Activated CD8-positive, alpha-beta T cell treated with anti-CD3 and anti-CD28 coated beads for 36 hours (primary cell): ENCODE measurements at places on chromosomes 5 and 9. TPM values are rescaled to one million over a fixed set of nuclear protein-coding genes. Genes with fewer than 3 reads are reported as not detected.

DNA sequence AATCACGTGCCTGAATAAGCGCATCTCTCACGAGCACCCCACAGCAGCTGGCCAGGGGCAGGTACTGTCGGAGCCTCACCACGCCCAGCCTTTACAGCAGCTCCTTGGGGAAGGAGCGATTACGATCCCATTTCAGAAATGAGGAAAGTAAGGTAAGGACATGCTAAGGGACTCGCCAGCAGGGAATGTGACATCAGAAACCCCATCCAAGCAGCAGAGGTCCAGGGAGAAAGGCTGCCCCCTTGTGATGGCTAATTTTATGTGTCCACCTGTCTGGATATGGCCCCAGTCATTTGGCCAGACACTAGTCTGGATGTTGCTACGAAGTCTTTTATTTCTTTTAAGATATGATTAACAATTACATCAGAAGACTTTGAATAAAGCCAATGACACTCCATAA lies 77.3 kb downstream of the UBE2QL1 start:
- DNase-seq: no peak

DNA sequence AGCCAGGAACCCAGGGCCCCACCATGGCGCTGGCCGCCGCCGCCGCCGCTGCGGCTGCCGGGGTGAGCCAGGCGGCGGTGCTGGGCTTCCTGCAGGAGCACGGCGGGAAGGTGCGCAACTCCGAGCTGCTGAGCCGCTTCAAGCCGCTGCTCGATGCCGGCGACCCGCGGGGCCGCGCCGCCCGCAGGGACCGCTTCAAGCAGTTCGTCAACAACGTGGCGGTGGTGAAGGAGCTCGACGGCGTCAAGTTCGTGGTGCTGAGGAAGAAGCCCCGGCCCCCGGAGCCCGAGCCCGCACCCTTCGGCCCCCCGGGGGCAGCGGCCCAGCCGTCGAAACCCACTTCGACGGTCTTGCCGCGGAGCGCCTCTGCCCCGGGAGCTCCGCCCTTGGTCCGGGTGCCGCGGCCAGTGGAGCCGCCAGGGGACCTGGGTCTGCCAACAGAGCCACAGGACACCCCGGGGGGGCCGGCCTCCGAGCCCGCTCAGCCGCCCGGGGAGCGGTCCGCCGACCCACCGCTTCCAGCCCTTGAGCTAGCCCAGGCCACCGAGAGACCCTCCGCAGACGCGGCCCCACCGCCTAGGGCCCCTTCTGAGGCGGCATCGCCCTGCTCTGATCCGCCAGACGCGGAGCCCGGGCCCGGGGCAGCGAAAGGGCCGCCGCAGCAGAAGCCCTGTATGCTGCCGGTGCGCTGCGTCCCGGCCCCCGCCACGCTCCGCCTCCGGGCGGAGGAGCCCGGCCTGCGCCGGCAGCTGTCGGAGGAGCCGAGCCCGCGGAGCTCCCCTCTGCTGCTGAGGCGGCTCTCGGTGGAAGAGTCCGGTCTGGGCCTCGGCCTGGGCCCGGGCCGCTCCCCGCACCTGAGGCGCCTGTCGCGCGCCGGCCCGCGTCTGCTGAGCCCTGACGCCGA lies 749 bp downstream of the SOWAHA start:
- peak; percentile 44 for DNase-seq

DNA sequence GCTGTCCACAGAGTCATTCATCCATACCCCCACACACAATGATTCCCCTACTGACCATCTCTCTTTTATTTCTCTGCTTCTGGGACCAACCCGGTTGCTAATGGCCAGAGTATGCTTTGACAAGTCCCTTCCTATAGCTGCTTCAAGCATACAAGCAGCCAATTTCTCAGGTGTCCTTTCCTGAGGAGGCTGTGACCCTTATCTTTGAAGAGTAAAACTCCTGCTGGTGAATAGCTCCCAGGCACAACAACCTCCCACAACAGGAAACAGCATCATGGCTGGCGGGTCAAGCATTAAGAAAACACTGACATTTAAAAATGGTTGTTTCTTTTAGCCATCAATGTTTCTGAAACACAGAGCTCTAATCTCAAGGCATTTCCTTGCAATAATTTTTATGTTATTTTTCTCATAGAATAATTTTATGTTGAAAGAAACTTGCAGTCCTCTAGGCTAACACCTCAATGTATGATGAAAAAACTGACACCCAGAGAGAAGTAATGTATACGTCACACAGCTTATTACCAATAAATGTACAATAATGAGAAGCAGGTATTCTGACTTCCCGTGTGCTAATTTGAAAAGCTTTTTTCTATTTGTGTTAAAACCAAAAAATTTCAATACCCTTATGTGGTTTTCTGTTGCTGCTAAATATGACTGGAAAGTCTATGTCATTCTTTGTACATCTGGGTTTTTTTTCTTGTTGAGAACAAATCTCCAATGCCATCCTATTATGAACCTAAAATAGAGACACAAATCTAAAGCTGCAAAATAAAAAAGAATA lies 7.5 kb upstream of the PAM start:
- DNase-seq: no peak

GRCh38 chr9:105069696-105070095 lies 141.7 kb upstream of the ABCA1 start:
- no peak for DNase-seq

DNA sequence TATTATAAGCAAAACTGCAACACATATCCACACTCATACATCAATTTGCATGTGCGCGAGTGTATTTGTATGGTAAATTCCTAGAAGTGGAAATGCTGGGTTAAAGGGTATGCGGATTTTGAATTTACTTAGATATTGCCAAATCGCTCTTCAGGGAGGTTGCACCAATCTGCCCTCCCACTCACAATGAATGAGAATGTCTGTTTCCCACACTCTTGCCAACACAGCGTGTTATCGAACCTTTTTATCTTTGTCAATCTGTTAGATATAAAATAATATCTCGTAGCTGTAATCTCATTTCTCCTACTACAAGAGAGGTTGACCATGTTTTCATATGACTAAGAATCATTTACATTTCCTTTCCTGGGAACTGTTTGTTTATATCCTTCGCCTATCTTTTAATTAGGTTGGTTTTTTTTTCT lies 35.7 kb downstream of the LHX2 start:
- DNase-seq: no peak

DNA sequence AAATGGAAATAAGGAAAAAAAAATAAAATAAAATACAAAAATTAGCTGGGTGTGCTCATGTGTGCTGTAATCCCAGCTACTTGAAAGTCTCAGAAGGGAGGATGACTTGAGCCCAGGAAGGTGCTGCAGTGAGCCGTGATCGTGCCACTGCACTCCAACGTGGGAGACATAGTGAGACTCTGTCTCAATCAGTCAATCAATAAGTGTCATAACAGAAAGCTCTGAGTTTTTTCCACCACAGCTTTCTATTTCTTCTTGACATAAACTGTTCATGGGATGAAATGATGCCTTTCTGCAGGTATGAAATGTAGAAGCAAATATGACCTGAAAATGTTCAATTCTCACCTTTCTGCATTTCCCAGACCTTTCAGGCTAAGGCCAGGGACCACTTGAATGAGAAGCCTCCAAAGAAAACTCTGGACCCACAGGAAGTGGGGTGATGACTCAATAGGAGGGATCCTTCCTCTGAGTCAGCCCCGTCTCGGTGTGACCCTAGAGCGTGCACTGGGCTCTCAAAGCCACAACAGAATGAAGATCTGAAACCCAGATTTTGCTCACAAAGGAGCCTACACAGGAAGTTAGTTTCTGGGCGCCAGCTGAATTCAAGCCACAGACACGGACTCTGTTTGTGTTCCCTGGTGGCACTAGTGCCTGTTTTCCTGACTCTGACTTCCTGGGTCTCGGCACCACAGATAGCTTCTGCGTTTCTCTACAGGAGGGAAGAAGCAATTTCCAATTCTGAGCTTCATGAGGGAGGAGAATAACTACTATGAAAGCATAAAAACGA lies 62.0 kb downstream of the ANKH start:
- peak; percentile 89 for DNase-seq

DNA sequence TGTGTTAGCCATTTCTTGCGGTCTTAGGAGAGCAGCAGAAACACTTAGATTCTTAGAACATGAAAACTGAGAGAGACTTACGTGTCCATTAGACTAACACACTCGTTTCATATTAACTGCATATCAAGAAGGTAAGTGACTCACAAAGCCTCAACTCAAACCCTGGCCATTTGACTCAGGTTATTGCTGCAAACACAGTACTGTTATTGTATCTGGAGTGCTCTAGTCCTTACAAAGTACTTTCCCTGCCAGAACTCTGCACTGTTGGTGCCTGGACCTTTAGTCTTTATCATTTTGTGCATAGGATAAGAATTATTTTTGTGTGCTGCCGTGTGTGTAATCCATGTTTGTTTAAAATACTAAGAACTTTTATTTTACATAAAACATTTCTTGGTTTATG lies 155.7 kb downstream of the FBXL7 start:
- DNase-seq: no peak

GRCh38 chr5:89981878-89982773 lies 427.4 kb downstream of the CETN3 start:
- no peak for DNase-seq

- DNase-seq: no peak
These were observed 627.4 kb downstream of the TLR4 start for GRCh38 chr9:118331622-118332045.

- no peak for DNase-seq
These were observed 594.6 kb upstream of the BRINP1 start for GRCh38 chr9:119963798-119964372.

- no peak for DNase-seq
These were observed 220.6 kb downstream of the TAF11L14 start for GRCh38 chr5:17854901-17855300.

CYSRT1 gene
- 0.34 TPM for total RNA-seq

LCN10 gene
- total RNA-seq: 3.2 TPM

SLC6A3 gene
- not detected for total RNA-seq
